Foreskin keratinocyte (primary cell): ENCODE measurements at places on chromosomes 16 and 17. TPM values are rescaled to one million over a fixed set of nuclear protein-coding genes. Genes with fewer than 3 reads are reported as not detected.

Gene MMD
- total RNA-seq, result 10.4 and 13.0 TPM in 2 replicates

Gene SLC52A1
- 0.71 and 0.85 TPM in 2 replicates for total RNA-seq

DNA sequence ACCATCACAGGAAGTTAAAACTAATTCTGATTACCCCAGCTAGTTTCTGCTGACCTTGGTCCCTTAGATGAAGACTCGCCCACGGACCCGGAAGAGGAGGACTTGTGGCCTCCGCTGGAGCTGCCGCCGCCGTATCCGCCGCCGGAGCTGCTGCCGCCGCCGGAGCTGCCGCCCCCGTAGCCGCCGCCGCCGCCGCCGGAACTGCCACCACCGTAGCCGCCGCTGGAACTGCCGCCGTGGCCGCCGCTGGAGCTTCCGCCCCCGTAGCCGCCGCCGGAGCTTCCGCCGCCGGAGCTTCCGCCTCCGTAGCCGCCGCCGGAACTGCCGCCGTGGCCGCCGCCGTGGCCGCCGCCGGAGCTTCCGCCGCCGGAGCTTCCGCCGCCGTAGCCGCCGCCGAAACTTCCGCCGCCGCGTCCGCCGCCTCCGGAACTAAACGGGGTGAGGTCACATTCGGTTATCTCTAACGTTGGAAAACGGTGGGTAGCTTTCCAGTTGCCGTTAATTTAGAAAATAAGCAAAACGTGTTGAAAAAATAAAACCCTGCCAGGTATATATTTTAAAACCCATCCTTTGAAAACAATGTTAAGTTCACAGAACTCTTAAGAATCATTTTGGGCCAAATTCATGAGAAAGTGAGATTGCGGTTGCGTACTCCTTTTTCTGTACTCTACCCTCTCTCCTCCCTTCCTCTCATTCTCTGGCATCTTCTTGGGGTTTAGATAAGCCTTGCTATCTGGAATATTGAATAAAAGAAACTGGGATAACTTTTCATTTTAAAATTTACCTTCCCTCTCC is 3.5 kb downstream of the KRT10 start:
- peak; percentile 56 for DNase-seq

Gene ACAP1
- total RNA-seq, result 3.7 and 7.6 TPM in 2 replicates

Gene ZNF624
- total RNA-seq, result 4.0 and 4.3 TPM in 2 replicates

DNA sequence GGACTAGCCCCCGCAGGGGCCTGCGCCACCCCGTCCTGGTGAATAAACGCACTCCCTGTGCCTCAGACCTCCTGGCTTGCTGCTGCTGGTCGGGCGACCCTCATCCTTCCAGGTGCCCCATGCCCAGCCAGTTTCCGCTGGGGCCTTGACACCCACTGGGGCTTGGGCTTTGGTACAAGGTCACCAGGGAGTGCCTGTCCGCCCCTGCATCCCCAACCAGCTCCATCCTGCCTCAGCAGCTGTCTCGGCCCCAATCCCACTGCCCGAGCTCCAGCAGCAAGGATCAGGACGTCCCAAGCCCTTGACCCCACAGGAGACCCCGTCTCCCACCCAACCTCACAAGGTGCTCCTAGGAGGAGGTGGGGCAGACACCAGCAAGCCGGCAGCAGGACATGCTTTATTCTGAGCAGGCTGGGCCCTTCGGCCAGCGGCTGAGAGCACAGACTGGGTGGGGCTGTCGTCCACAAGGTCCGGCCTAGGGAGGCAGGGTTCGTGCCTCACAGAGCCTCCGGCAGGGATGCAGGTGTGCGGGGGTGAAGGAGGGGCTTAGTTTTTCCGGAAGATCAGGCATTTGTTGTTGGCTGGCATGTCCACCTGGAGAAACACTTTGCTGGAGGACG is 1.9 kb downstream of the METTL26 start:
- no peak for DNase-seq

Gene CSH2
- total RNA-seq, result not detected in 2 replicates

- no peak for DNase-seq
These were observed 2.2 kb downstream of the TMC8 start for GRCh38 chr17:78132767-78133178.

- DNase-seq, result peak; percentile 28
These were observed 23.8 kb downstream of the SNX11 start for GRCh38 chr17:48131216-48131824.

Gene KRTAP2-2
- not detected in 2 replicates for total RNA-seq

Gene PLLP
- 20.9 and 26.8 TPM in 2 replicates for total RNA-seq

- DNase-seq, result peak; percentile 64
These were observed at the start of gene RILP for GRCh38 chr17:1649844-1650501. Gene RILP (minus strand): TSS chr17:1649866. CDS start chr17:1649804, 62 bp downstream.

DNA sequence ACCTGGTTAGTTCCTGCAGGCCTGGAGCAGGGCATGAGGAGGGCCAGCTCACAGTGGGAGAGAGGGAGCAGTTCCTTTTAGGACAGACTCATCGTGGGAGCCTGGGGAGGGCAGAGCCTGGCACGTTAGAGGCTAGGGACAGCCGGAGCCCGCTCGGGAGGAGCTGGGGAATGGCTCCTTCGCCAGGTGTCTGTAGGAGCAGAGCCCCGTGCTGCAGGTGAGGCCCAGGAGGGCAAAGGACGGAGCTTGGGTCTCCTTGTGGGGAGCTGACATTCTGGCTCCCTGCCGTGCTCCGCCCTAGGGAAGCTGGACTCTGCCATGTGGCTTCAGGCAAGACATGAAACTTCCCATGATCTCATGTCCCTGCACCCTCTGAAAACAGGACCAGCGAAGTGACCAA is 18.7 kb upstream of the MTSS2 start:
- DNase-seq, result no peak

DNA sequence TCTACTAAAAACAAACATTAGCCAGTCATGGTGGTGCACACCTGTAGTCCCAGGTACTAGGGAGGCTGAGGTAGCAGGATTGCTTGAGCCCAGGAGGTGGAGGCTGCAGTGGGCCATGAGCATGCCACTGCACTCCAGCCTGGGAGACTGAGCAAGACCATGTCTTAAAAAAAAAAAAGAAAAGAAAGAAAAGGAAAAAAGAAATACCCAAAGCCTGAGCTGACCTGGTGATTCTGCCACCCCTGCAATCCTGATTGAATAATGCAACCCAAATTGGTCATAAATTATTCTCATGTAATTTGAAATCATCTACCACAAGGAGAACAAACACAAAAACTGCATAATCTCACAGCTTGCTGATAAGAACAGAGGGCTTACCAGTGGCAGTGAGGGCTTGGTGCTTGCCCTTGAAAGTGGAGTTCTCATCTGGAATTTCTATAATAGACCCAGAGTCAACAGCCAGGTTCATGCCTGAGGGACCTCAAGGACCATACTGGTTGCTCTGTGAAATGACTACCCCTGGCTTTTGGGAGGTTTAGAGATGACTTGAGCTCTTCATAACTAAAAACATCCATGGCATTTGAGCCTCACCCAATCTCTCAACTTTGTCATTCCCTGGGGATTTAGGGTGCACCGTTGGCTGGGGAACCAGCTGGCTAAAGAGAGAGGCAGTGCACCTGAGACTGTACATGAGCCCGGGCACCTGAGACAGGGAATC is 35.4 kb upstream of the TMC5 start:
- DNase-seq, result no peak

- no peak for DNase-seq
These were observed 81.1 kb downstream of the ADAMTS18 start for GRCh38 chr16:77353587-77354263.

DNA sequence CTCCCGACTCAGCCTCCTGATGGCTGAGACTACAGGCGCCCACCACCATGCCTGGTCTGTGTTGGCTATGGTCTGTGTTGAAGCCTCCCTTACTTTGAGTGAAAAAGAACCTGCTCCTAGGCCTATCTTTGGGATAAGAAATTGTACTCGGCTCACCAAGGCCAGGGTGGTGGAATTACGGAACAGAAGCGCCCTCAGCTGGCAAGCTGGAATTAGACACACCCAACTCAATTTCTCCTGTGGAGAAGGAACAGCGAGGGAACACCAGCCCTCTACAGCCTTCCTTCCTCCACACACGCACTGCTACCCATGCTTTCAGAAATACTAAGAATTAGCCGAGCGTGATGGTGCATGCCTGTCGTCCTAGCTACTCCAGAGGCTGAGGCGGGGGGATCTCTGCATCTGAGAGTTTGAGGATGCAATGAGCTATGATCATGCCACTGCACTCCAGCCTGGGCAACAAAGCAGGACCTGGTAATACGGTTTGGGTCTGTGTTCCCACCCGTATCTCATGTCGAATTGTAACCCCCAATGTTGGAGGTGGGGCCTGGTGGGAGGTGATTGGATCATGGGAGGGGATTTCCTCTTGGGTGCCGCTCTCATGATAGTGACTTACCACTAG is 40.1 kb upstream of the RBBP6 start:
- DNase-seq, result no peak

DNA sequence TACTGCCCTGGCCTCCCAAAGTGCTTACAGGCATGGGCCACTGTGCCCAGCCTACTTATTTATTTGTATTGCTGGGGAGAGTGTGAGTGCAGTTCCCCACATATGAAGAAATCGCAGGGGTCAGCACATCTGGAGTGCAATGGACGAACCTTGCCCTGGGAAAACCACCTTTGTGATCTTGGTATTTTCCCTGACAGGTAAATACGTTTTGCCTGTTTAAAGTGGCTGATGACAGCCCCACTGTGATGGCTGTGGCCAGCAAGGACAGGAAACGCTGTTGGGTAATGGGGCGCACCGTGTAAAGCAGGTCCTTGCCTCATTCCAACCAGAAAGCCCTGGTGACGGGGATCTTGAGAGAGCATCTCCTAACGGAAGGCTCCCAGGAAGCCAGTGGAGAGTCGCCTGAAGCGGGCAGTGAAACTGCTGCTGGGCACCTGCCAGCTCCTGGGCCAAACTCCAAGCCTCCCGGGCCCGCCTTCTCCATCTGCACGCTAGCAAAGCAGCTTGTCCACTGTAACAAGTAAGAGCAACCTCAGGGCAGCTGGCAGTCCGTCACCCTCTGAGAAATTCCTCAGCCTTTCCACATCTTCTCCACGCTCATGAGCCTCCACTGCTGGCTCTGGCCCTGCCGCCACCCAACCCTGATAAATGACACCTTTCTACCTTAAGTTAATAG is 17.5 kb downstream of the EMC8 start:
- DNase-seq, result no peak

Gene ACSF2
- 37.9 and 40.6 TPM in 2 replicates for total RNA-seq

Gene TMED6
- total RNA-seq, result 0.24 TPM in 1 of 2 replicates, not detected in the other

GRCh38 chr17:50660042-50660886 is 25.6 kb downstream of the ABCC3 start:
- DNase-seq, result no peak

Gene ZNF23
- total RNA-seq, result 6.7 and 7.5 TPM in 2 replicates

Gene TMEM114
- total RNA-seq, result not detected in 2 replicates

- no peak for DNase-seq
These were observed 299.3 kb upstream of the SOX9 start for GRCh38 chr17:71821511-71821910.

Gene TEKT5
- not detected in 2 replicates for total RNA-seq

Gene ATP5PD
- total RNA-seq, result 318 and 323 TPM in 2 replicates

DNA sequence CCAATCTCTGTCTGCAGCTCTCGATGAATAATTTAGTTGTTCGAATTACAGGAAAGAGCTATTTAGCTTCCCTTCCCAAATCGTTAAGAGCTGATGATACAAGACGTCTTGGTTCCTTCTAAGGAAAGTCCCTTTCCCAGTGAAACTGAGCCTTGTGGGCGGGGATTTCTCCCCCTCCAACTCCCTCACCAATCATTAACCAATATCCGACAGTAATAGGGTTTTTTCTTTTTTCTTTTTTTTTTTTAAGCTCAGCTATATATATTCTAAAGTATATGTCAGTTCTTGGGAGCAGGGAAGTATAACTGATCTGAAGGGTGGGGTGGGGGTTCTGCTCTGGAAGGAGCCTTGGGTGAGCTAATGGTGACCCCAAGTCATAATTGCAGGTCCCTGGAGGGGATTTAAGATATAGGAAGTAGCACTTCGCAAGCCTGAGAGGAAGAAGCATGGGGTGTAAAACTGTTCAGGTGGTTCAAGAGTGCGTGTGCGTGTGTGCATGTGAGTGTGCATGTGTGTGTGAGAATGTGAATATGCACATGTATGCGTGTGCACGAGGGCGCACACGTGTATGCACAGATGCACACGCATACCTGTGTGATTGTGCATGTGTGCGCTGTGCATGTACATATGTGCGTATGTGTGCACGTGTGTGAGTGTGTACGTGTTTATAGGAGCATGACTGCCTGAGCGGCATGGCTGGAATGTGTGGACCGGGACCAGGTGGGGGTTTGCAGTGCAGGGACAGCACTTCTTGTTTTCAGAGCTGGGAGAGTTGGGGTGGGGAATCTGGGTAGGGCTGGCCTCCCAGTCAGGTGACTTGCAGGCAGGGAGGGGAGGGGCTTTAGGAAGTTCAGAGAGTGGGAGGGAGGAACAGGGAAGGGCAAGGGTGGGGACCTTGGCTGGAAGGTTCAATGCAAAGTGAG is 42.7 kb downstream of the SOCS3 start:
- no peak for DNase-seq

GRCh38 chr16:28958836-28959235 is 8.1 kb downstream of the NFATC2IP start:
- DNase-seq, result no peak

DNA sequence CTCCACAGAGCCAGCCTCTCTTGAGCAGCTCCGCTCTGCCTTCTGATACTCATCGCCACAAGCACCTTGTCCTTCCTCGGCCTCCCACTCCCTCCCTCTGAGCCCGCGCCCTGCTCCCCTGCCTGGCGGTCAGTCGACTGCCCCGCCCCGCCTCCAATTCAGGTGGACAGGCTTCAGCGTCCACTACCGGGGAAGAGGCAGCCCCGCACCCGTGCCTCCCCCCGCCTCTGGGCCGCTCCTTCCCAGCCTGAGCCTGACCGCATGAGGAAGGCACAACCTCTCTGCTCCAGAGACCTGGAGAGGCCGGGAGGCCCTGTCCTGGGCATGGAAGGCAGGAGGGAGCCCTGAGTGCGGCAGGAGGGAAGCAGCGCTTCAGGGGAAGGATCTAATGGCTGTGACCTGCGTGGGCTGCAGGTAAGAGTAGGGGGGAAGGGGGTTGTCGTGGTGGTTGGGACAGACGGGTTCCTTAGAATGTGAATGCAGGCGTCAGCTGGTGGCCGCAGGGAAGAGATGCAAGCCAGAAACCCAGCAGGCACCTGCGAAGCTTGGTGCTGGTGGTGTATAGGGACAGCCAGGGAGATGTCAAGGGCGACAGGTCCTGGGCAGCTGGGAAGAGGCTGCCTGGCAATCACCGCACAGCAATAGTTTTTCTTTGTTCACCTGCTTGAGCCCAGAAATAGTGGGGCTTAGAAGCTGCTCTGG is 3.0 kb upstream of the SLC6A4 start:
- no peak for DNase-seq

GRCh38 chr16:30032083-30032819 is 1.2 kb upstream of the TLCD3B start:
- peak; percentile 30 for DNase-seq

Gene MILR1
- not detected in 2 replicates for total RNA-seq

Gene GOT2
- total RNA-seq, result 171 and 191 TPM in 2 replicates

GRCh38 chr17:17568772-17569195 is 22.7 kb downstream of the PEMT start:
- DNase-seq, result peak; percentile 17

- peak; percentile 88 for DNase-seq
These were observed 31.3 kb downstream of the ZCCHC14 start for GRCh38 chr16:87461466-87461991.

- no peak for DNase-seq
These were observed 141.0 kb downstream of the CDH13 start for GRCh38 chr16:82767808-82768207.

Gene CDH13
- total RNA-seq, result 88.5 and 93.3 TPM in 2 replicates

Gene IQCK
- 8.8 and 8.9 TPM in 2 replicates for total RNA-seq

GRCh38 chr16:80265624-80266306 is 275.0 kb upstream of the DYNLRB2 start:
- DNase-seq, result no peak

GRCh38 chr16:19505600-19506303 is 16.1 kb downstream of the GDE1 start:
- no peak for DNase-seq

Gene KRT17
- 3,495 and 3,975 TPM in 2 replicates for total RNA-seq
